Aorta (tissue), 5 donors: ENCODE measurements at places on chromosomes 1 and 21. TPM values are rescaled to one million over a fixed set of nuclear protein-coding genes. Genes with fewer than 3 reads are reported as not detected.

- no peak for DNase-seq
Observed at GRCh38 chr1:235749755-235750300, 100.2 kb upstream of the GNG4 start.

- no peak for DNase-seq
Observed at GRCh38 chr1:109892561-109893368, 17.9 kb upstream of the CSF1 start.

The KPRP gene
- not detected for polyA plus RNA-seq

The PLA2G5 gene
- 13.7 TPM for polyA plus RNA-seq

DNA sequence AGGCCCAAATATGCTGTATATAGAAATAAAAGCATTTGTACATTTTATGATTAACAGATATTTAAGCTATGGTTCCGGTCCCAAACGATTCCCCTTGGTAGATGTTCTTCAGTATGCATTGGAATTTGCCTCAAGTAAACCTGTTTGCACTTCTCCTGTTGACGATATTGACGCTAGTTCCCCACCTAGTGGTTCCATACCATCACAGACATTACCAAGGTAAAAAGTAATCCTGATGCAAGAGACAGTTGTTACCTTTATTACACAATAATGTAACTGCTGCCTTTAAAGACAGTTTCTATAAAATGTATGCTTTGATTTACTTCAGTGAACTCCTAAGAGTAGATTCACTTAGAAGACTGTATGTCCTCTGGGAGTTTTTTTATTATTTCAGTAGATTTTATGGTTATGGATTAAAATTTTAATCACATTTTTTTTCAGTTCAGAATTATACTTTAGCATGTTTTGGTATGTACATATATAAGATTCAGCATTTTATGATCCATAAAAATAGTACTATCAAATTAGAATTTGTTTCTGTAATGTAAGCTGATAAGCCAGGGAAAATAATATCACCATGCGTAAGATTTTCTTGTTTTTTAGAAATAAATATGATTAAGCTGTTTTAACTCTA, 96.5 kb downstream of the USP25 start:
- DNase-seq = no peak

- no peak for DNase-seq
Observed at GRCh38 chr1:205285381-205286101, 36.0 kb downstream of the NUAK2 start.

- no peak for DNase-seq
Observed at GRCh38 chr1:110035236-110035752, 870 bp downstream of the STRIP1 start.

DNA sequence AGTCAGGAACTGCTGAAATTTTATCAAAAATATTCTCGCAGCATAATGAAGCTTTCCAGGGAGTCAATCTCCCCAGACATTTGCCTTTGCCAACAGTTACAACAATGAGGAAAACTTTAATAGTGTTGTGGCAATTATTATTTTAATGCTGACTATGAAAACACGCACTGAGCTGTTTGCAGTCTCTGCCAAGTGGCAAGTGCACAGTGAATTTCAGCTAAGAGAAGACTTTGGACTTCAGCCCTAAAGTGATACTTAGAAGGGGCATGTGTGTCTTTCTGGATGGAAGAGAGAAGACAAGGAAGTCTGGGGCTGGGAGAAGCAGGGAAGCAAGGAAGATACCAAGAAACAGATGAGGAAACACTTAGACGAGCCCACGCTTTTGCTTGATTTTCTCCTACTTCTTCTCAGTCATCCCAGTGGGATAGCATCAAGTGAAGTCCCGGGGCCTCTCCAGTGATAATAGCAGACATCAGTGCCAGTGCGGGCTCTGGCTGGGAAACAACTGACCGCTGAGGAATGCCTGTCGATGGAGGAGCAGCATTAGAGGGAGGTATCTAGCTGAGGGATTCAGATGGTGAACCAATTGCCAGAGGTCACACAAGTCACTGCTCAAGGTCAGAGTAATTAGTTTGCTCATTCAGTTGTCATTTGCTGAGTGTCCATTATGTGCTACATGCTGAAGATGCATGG, 196.3 kb downstream of the TTLL7 start:
- no peak for DNase-seq

DNA sequence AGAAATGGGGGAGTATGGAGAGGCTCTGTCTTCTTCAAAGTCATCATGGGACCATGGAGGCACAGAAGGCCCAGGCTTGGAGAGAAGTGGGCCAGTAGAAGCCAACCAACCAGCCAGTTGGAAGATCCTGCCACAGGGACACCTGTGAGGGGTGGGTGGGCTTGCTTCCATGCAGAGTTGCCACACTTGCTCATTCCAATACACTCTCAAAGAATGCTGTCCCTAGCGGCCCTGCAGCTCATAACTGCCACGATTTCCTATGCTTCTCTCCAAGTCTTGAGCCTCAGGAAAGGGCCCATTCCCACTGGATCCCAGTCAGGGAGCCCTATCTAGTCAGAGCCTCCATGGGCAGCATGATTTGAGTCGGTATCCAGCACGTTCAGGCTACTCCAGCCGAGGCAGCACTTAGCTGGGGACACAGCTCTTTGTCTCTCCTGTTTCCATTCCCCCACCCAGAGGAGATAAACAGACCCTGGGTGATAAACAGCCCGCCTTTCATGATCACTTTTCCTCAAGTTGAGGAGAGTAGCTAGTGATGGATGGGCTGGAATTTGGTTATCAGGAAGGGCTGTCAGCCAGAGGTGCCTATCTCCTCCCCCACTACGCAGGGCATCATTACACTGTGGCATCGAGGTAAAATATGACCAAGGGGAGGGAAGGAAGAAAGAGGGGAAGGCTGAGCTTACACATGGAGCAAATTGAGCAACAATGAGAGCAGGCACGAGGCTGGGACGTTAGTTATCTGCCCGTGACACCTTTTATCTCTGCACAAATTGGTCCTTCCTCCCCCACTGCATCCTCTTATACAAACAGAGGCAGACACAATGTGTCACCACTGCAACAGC, 64.6 kb downstream of the ERI3 start:
- no peak for DNase-seq

- no peak for DNase-seq
Observed at GRCh38 chr1:221602830-221603229, 139.1 kb downstream of the DUSP10 start.

- no peak for DNase-seq
Observed at GRCh38 chr1:15625056-15625917, 8.0 kb downstream of the DDI2 start.

GRCh38 chr1:196142111-196142640, 466.1 kb downstream of the KCNT2 start:
- no peak for DNase-seq
